Stimulated activated CD8-positive, alpha-beta memory T cell treated with anti-CD3 and anti-CD28 coated beads, Interleukin-15, amount 100 ng/mL, for 48 hours (primary cell): ENCODE measurements at places on chromosomes 2 and 18.
A peak's percentile ranks its signal among the peaks of the same experiment; 100 is the strongest.

GRCh38 chr18:43671431-43671830 is 394.1 kb upstream of the SYT4 start:
- no peak for DNase-seq

- DNase-seq, result no peak
Observed at GRCh38 chr18:24601585-24601984, 141.1 kb downstream of the HRH4 start.

DNA sequence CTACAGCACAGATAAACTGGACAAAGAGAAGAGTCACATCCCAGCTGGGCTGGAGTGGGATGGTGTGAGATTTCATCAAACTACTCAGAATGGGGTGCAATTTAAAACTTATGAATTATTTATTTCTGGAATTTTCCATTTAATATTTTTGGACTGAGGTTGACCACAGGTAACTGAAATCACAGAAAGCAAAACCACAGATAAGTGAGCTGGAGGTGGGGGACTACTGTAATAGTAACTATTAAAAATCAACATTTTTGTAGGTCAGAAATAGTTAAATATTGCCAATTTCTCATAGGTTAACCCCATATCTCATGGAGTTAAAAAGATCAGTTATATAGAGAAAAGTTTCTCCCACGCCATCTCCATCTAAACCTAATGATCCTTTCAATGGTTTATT is 88.1 kb downstream of the SPOPL start:
- DNase-seq, result no peak

- DNase-seq, result peak; percentile 72
Observed at GRCh38 chr18:77067291-77068061, 65.1 kb downstream of the MBP start.

- DNase-seq, result peak; percentile 37
Observed at GRCh38 chr2:108612153-108612513, 77.9 kb downstream of the LIMS1 start.

- no peak for DNase-seq
Observed at GRCh38 chr18:48885924-48886400, 64.8 kb downstream of the SMAD7 start.

- no peak for DNase-seq
Observed at GRCh38 chr2:45433363-45433762, 177.7 kb downstream of the SRBD1 start.

GRCh38 chr18:22346401-22346952 is 71.2 kb downstream of the CTAGE1 start:
- DNase-seq, result no peak

- peak; percentile 45 for DNase-seq
Observed at GRCh38 chr2:230441227-230441897, 25.4 kb downstream of the SP100 start.

DNA sequence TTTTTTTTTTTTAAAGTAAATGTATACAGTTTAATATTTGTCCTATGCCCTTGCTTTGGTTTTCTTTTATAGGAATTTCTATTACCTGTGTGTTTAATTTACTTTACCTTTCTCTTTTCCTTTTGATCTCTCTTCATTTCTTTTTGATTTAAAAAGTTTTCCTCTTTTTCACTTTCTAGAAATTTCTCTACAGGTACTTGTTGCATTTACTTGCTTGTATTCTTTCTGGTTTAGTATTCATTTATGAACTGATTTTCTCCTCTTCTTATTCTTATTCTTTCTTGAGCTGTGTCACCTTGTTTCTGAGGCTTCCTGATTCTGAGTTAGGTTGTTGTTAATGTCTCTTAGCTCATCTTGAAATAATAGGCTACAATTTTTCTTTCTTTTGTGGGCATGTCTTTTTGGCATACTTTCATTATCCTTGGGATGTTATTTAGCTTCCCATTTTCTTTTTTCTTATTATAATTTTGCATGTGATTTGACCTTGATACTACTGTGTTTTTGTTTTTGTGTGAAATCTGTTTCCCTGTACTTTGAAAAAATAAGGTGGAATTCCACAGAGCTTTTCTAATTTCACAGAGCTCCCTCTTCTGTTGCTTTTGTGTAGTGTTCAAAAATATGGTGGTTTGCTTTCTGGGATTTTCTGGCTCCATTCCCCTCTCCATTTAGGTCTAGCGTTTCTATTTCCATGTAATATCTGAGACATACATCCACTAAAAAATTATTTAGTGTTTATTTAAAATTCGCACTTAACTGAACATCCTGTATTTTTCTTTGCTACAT is 25.5 kb upstream of the ALMS1 start:
- DNase-seq, result no peak

DNA sequence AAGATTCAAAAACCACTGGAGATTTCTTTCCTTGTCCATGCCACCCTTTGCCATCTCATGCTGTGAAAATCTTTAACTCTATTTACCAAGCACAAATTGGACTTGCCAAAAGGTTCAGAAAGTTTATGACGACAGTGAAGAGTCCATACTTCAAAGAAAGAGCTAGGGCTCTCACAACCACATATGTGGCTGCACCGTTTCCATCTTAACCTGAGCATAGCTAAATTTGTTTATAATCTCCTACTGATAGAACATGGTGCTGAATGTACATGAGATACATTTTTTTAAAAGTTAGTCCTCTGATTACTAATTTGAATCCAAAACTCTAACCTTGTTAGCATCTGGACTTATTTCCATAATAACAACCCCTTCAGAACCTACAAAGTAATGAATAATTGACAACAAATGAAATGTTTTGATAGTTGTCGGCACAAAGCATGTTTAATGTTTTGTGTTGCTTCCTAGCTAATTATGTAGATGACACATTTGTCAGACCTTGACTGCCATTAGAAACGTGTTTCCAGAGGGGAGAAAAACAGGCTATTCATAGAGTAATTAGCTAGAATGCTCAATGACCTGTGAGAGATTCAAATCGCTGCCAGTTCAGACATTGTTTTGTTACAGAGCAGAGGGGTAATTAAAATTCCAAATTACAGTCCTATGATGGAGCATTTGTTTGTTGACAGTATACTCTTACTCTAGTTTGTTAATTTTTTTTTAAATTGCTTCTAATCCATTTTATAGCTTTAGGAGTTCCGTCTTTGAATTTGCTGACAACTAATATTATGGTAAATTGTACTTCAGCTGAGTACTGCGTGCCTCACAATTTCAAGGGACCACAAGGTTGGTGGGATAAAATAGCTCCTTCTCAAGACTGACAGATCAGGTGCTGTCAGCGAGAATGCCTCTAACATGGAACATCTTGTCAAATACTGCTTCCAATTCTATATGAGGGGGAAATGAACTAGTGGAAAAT is 31.8 kb downstream of the ARHGAP15 start:
- no peak for DNase-seq

GRCh38 chr2:216283038-216283900 is 89.0 kb downstream of the MARCHF4 start:
- DNase-seq, result peak; percentile 14

- no peak for DNase-seq
Observed at GRCh38 chr2:19848029-19848750, 53.6 kb downstream of the TTC32 start.

GRCh38 chr18:9643549-9643948 is 29.2 kb upstream of the PPP4R1 start:
- DNase-seq, result no peak

DNA sequence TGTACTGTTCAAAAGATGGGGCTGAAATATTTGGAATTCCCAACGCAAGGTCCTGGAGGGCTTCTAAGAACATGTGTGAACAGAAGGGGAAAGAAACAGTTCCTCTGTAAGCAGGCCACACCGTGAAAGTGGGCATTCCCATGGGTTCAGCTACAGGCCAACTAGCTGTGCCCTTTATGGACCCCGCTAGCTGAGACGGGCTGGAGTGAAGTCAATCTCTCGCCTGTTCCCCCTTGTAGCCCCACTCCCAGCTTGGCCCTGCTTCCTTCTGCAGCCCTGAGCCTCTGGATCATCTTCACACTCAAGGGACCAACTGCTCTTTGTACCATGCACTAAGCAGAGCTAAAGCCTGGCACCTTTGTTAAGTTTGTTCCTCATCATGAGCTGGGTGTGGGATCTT is 55.4 kb downstream of the POLR1A start:
- no peak for DNase-seq

DNA sequence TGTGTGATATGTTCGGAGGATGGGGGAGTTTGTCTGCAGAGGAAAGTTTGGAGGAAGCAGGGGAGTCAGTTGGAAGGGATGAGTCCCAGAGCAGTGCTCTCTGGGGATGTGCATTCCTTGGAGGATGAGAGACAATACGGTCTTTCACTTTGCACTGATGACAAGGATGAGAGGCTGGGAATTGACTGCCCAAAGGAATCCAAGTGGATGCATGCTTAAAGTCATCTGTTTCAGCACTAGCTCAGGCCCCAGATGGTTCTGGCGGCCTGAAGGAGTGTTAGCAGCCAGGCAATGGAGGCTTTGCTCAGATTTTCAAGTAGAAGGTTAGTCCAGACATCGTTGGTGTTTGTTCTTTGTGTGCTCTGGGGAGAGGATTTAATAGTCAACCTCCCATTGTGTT is 100.2 kb downstream of the CRIM1 start:
- DNase-seq, result no peak

DNA sequence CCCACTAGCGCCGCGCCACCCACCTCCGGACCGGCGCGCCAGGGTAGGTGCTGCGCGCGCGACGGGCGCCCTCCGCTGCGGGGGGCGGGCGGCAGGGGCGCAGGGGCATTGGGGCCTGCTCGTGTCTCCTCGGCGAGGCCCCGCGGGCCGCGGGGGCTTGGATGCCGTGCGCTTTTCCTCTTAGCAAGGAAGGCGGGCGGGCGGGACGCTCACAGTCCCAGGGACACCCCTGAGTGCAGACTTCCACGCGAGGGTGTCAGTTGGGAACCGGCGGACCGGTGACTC is 748 bp downstream of the TWIST2 start:
- no peak for DNase-seq

DNA sequence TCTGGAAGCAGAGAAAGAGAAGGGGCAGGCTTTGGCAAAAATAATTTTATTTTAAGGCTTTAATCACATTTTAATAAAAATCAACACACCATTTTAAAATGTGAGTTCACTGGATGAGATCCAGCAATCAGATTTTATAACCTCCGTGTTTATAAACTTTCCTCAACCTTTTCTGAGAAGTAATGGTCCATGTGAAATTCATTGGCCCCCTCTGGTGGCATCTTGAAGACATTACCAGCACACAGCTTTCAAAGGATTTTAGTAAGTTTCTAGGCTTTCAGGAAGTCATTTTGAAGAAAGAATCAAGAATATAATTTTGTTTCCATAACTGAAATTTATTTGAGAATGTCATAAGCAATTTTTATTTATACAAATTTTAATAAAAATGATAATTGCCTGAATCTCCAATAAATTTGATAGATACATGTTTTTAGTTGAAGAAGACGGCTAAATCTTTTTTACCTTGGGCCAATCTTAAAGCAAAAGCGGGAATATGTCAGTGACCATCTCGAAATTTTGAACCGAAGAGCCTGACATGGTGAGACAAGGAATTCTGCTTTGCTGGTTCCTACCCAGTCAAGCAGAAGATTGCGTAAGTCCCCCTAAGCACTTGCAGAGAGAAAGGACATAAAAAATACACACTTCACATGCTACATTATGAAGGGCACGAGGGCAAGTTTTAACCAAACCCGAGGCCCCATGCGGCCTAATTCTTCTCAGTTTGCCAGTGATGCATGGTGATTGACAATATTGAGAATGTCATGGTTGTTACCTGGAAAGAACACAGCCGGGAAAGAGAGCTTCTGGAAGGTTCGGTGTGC is 128.4 kb upstream of the CBLN2 start:
- no peak for DNase-seq

DNA sequence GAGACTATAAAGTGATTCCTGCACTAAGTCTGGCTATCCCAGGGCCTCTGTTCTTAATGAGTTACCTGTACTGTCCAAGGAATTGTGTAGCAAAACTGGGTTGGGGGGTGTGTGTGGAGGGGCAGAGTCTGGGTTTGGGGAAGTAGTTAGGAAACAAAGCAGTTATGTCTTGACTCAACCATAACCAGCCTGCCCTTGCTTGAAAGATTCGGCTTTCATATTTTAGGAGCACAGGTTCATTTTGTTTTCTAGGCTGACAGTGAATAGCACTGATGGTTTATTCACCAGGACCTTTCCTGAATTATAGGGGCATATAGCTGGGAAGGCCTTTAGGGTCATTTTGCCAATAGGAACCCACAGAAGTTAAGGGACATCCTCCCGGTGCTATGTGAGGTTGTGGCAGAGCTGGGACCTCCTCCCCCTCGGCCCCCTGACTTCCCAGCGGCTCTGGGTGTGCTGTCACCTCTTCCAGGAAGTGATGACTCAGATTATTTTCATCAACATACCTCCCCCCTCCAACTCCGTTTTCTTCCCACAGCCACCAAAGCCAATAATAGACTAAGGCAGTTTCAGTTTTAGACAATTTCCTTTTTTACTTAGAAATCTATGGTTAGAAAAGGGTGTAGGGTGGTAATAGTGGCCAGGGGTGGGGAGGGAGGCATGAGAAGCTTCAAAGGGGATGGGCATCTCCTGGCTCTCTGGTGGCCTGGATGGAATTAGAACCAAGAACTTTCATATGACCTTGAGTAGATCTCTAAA is 44.8 kb downstream of the SETBP1 start:
- DNase-seq, result peak; percentile 62

DNA sequence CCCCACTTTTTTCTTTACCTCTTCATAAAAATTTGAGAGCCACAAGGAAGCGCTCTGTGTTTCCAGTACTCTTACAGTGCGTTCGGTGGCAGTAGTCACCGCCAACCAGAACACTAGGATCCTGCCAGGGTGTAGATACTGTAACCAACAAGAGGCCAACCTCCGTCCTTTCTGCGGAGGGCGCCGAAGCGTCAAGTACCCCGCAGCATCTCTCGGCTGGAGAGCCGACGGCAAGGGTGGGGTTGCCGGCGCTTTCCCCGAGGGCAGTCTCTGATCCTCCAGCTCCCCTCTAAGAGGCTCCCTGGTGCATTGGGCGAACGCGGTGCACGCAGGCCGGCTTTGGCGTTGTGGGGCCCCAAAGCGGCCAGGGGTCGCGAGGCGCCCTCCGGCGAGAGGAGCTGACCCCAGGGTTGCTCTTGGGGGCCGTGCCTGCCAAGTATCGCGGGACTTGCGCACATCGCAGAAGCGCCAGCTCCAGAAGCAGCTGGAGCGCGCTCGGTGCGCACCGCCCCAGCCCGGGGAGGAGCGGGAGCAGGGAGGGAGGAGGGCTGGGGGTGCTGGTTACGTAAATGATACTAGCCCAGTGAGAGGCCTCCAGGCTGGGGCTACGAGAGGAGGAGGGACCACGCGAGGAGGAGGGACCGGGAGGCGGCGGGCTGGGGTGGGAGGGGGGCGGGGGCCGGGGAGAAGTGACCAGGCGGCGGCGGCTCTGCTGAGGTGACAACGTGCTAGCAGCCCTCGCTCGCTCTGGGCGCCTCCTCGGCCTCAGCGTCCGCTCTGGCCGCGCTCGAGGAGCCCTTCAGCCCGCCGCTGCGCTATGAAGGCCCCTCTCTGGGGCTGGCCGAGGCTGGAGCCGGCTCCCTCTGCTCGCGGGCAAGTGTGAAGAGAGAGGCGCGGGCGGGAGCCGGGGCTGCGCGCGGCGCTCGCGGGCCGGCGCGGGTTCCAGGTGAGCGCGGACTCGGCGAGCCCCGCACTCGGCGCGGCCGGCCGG is at the start of gene GALNT13:
TSS of gene GALNT13 (plus strand) at position 692 of the 991 bp plus-strand sequence.
- DNase-seq, result no peak

- DNase-seq, result no peak
Observed at GRCh38 chr2:240569523-240569997, 1.3 kb downstream of the RNPEPL1 start.

GRCh38 chr2:224982910-224983711 is 59.2 kb downstream of the DOCK10 start:
- DNase-seq, result no peak

- no peak for DNase-seq
Observed at GRCh38 chr2:46435796-46436360, 43.5 kb upstream of the TMEM247 start.
